ENCODE measurements at places on chromosomes 5 and 9.

DNA sequence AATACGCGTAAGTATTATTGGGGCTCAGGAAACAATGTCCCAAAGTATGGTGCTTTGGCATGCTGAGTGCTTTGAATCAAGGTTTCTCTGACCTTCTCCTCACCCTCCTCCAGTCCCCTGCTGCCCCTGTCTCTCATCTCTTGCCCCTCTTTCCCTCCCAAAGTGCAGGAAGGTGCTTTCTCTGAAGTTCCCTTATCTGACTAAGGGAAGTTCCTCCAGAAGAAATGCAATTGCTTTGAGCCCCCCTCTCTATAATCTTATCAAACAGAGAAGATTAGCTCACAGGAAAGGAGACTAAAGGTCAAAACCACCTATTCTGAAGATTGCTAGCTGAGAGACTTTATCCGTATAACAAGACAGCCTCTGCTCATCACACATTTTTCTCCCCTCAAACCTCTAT, 288.1 kb downstream of the ARL15 start:
- DNase-seq = no peak

GRCh38 chr5:75756981-75757380, 39.7 kb upstream of the POC5 start:
- no peak for DNase-seq

DNA sequence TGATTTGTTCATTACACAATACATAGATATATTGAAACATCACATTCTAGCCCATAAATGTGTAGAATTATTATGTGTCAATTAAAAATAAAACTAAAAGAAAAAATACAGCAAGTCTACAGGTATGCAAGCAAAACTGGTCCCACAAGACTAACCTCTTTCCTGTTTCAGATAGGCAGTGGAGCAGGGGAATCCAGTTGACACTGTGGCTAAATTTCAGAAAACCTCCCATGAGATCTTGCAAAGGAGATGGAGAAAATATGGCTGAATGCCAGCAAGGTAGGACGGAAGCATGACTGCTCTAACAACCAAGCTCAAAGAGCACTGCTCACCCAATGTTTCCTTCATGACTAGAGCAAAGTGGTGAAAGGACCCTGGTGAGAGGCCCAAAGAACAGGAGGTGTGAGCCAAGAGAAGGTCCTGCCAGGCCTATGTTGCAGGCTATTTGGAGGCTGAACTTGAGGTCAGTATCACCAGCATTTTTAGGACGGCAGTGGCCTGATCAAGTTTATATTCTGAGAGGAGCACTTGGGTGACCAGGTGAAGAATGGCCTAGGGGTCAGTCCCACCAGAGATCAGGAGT, 1.1 kb upstream of the SH3TC2 start:
- DNase-seq = no peak

DNA sequence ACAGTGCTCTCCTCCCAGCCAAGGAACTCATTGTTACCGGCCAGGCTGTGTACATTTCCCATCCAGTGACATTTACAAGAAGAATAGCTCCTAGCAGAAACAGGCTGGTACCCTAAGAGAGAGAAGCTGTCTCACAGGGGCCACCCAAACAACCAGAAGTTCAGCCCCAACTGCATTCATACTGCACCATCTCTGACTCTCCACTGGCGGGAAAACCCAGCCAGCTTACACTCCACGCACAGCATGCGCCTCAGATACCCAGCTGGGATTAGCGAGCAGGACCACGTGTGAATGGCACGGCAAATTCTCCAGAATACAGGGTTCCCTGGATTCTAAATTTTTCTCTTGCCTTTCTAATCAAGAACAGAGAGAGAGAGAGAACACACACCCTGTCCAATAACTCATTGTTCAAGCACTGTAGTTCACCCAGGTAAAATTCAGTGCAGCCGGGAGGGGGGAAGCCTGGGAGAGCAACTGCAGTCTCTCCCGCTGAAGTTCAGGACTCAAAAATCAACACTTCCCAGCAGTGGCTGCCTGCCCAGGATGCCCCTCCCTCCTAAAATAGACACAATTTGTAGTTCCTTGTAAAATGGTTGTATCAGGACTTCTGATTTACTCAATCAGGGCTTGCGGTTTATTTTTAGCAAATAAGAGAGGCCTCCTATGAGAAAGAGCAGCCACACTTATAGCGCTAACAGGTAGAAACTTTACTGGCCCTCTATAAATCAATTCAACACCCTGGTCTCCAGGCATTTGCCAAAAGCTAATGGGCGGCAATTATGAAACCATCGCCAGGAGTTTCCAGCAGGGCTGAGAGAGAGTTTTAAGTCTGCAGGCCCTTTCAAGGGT, 2.2 kb downstream of the COL23A1 start:
- no peak for DNase-seq

GRCh38 chr5:139746691-139747582, 48.7 kb upstream of the PSD2 start:
- no peak for DNase-seq

GRCh38 chr9:134971196-134971595, 53.5 kb upstream of the FCN1 start:
- DNase-seq = no peak

DNA sequence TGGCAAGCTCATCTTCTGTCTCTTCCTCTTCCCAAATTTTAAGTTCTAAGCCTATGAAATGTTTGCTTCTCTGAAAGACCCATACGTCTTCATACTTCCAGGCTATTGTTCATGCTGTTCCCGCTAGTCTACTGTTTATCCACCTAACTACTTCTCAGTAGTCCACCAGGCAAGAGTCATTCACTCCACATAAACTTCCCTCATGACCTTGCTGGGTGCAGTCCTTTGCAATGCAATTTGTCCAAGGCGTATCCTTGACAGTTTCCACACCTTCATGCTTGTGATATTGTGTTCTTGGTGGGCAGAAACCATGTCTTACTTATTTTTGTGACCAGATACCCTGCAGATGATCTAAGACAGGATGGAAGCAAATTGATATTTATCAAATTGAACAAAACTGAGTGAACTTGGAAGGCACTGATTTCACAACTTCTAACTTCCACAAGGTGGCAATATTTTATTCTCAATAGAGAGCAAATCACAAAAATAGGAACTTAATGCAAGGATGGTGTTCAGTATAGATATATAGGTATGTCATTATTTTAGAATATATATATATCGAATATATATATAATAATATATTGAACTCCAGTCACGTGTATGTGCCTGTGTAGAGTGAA, 30.3 kb downstream of the TYRP1 start:
- DNase-seq = no peak

DNA sequence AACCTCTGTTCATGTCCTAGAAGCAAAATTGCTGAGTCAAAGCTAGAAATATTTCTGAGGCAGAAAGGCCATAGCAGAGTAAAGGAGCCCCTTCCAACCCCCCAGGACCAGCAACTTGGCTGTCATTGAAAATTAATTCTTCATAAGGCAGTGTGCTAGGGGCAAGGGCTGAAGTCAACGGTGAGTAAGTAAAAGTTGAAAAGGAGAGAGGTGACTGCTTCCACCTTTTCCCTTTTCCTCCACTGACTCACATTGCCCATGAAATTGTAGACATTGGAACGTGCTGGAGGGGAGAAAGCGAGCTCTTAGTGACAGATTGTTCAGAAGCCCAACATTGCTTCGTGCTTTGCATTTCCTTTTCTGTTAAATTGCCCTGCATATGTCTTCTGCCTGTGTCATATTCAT, 19.1 kb downstream of the GLRA1 start:
- no peak for DNase-seq

GRCh38 chr5:93274291-93274690, 306.7 kb downstream of the NR2F1-AS1 start:
- DNase-seq = peak; percentile 29

DNA sequence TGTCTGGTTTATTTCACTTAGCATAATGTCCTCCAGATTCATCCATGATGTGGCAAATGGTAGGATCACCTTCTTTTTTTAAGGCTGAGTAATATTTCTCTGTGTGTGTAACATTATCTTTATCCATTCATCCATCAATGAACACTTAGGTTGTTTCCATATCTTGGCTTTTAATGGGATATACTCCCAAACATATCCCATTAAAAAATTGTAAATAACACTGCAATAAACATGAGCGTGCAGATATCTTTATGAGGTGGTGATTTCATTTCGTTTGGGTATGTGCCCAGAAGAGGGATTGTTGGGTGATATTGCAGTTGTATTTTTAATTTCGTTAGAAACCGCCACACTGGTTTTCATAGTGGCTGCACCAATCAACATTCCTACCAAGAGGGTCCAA, 36.2 kb upstream of the UGCG start:
- no peak for DNase-seq

DNA sequence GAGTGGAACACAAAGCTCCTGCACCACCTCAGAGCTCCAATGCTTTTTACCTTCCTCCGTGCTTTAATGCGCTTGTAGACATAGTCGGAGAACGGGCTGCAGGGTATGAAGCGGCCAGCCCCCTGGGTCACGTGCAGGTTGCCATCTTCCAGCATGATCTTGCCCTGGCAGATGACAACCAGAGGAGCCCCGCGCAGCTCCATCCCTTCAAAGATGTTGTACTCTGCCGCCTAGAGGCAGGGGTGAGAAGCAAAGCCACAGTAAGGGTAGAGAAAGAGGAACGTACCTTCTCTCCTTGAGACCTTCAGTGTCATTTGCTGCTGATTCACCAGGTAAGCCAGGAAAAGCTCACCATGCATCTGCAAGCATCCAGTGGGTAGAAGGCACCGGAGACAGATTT, 112.3 kb downstream of the DPYSL3 start:
- no peak for DNase-seq

GRCh38 chr5:137699336-137700281, 36.3 kb downstream of the KLHL3 start:
- no peak for DNase-seq

DNA sequence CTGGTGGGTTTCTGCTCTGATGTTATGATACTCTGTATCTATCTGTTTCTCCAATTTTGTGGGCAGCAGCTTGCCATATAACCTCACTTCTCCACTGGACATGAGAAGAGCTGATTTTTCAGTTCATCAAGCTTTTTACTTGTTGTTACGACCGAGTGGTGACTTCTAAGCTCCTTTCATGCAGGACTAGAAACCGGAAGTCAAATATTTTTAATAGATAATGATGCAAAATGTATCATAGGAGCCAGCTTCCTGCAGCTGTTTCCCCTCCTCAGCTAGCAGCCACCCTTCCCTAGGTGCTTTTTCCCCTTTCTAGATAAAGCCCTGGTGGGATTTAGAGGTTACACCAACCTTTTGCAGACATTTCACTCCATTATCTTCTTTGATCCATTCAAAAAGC, 17.0 kb upstream of the ADAM19 start:
- no peak for DNase-seq

DNA sequence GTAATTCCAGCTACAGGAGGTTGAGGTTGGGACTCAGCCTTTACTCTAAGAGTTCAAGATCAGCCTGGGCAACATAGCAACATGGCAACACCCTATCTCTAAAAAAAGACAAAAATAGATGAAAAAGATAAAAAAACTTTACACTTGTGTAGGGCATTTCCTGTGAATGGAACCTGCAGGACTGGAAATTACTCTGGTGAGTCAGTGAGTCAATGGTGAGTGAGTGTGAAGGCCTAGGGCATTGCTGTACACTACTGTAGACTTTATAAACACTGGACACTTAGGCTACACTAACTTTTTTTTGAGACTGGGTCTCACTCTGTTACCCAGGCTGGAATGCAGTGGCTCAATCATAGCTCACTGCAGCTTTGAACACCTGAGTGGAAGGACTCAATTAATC, 19.5 kb upstream of the ARSI start:
- DNase-seq = no peak

DNA sequence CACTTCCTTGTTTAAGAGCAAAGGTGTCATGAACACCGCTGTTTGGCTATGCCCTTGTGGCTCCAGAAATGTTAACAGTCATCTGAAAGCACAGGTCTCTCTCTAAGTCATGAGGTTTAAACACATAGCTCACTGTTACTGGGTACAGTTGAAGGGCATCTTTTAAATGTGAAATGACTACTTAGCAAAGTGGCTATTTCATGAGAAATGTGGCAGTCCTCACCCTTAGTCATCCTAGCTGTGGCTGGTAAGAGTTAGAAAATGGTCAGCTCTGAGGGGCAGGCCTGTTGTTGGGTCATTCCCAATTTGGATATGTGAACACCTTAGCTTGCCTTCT, 24.2 kb upstream of the TMEM171 start:
- DNase-seq = no peak

GRCh38 chr9:87554976-87555375, 57.3 kb downstream of the DAPK1 start:
- DNase-seq = no peak

- no peak for DNase-seq
These were observed 27.4 kb downstream of the CTSL start for GRCh38 chr9:87753313-87753712.

GRCh38 chr9:120654272-120654671, 60.0 kb downstream of the MEGF9 start:
- DNase-seq = no peak

- DNase-seq = no peak
These were observed 112.8 kb upstream of the SLC25A48 start for GRCh38 chr5:135721548-135722090.

DNA sequence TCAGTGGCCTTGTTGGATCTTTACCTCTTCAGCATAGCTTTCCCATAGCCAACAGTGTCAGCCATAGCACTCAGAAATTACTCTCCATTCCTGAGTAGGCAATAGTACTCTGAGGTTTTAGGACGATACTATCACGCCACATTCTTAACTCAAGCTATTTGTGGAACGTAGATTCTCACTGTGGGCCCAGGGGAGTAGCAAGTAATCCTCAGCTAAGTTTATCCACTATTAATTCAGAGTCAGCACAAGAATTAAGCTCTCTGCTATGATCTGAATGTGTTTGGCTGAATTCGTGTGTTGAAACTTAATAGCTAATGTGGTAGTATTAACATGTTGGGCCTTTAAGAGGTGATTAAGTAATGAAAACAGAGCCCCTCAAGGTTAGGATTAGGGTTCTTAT, 858.8 kb upstream of the NUDT12 start:
- no peak for DNase-seq

DNA sequence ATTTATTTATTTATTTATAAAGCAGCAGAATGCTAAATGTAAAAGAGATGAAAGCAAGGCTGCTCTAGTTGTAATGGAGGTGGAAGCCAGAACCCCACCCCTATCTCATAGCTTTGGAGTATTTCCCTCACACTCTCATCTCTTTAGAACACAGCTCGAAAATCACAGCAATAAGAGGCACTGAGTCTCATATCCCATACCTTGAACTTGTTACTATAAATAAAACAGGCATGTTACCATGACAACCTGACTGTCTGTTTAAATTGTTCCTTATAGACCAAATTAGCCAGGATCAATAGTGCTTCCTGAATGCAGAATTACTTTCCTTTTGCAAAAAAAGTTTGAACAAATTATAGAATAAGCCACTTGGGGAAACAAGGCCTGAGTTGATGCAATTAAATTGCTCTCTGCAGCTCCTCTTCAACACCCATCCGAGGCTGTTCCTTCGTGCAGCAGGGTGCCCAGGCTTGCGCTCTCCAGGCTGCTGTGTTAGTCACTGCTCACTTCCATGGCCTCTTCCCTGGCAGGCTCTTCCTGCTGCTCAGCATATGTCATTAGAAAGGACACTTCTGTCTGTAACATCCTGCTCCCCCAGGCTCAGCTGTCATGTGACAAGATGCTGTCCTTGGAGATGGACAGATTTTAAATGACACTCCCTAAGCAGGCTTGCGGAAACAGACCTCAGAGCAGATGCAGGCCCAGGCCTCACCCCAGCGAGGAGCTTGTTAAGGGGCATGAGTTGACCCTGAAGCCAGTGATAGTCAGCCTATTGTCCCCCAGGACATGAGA, 120.2 kb downstream of the CARTPT start:
- DNase-seq = no peak

GRCh38 chr5:171667341-171668096, 118.1 kb upstream of the SMIM23 start:
- DNase-seq = peak; percentile 41

Data from hepatic stellate cell (primary cell).